ENCODE measurements at places on chromosomes 12 and 14.

DNA sequence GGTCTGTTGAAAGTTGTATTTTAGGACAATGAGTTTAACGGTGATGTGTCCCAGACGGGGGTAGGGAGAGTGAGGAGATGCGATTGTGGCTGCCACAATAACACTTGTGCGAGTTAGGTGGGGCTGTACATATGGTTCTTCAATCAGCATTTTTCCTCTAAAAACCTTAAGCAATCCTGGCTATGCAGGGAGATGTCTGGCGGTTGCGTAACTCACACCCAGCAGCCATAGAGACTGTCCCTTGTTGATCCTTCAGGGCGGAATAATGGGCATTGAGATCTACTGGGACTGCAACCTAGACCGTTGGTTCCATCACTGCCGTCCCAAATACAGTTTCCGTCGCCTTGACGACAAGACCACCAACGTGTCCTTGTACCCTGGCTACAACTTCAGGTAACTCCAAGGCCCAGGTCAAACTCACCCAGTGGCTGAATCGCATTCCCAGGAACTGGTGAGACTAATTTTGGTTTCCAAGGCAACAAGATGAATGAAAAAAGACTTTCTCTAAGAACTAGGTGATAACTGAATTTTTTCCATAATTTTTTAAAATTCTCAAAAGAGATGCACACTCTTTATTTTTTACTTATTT, 34.6 kb downstream of the P2RX7 start:
- DNase-seq = no peak

GRCh38 chr14:64817631-64818030, 62.1 kb downstream of the SPTB start:
- DNase-seq = no peak

GRCh38 chr12:88237954-88238353, 95.8 kb downstream of the TMTC3 start:
- no peak for DNase-seq

DNA sequence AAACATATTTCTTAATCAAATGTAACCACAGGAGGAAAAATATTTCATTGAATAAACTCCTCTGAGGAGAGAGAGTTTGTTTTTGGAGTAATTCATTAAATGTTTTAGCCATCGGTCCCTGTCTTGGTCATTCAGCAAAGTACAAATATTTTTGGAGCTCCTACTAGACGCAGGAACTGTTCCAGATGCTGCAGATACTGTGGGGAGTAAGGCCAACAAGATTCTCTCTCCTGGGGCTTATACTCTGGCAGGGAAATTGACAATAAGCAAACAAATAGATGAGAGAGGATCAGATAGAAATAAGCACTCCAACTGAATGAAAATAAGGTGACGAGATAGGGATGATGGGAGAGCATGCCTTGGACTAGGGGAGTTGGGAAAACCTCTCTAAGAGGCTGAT, 264.1 kb downstream of the TTC8 start:
- no peak for DNase-seq

GRCh38 chr12:131499160-131499863, 211.6 kb upstream of the SFSWAP start:
- DNase-seq = no peak

DNA sequence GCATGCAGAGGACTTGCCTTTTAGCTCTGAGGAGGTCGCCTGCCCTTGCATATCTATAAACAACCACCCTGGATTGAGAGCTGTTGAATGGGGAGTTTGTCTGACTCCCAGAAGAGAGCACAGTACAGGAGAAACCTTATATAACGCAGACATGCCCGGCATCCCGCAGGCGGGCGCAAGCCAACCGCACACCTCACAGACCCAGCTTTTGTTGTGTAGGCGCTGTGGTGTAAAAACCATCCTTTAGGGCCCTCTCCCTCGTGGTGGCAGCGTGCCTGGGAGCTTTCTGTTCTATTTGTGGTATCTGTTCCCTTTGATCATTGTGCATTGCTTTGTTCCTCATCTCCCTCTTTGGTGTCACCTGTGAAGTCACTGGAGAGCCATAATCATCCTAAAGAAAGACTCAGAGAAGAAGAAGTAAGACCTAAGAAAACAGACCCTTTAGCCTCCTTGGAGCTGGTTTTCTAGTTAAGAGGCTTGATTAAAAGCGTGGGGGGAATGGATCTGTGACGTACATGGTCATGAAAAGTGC, 77.7 kb downstream of the ETV6 start:
- no peak for DNase-seq

GRCh38 chr14:32399920-32400319, 70.8 kb downstream of the AKAP6 start:
- DNase-seq = no peak

- DNase-seq = peak; percentile 69
Observed at GRCh38 chr12:15856097-15856982, 25.8 kb upstream of the STRAP start.

DNA sequence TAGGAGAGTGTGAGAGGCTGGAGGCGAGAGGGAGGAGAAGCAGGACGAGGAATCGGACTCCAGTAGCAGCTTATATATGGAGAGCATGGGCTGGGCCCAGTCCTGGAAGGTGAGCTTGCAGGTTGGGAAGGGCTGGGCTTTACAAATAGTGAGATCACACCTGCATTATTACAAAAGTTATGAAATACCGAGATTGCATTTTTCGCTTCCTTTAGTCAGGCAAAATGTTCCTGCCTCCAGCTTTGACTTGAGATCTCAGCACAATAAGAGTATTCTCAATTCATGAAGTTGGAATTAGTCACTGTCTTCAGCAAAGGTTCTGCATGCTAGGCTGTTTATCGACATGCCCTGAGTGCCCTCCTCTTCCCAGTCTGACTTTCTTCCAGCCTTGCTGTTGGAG, at the start of gene KRT6B:
KRT6B (minus strand) TSS at position 46 of the 400 bp plus-strand sequence. CDS start 68 bp downstream, outside the sequence.
- no peak for DNase-seq

GRCh38 chr14:93107453-93107852, 8.3 kb downstream of the ITPK1 start:
- DNase-seq = no peak

DNA sequence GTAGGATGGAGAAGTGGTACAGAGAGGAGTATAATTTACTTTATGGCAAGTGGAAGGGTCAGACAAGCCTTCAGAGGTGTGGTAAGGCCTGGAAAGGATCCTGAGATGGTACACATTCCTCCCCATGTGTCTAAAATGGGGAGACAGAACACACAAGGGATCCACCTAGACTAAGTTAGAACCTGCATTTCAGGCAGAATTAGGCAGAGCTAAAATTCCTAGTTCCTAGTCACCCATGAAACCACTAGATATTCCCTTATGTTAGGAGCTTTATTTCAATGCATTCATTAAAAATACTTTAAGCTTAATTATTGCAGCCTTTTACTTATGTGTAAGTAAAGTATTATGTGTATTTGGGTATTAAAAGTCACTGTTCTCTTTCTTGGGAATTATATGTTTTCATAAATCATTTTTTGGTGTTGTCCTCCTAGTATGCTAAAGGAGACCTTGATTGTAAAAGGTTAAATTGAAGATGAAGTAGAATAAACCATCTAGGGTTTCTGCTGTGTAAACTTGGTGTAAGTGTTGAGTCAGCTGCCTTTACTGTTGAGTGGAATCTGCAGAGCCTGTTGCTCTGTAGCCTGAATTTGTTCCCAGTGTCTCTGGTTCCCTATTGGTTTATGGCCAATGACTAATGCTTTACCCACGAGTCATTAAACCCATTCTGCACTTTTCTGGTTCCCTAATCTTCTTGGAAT, 423.2 kb downstream of the ATP23 start:
- no peak for DNase-seq

DNA sequence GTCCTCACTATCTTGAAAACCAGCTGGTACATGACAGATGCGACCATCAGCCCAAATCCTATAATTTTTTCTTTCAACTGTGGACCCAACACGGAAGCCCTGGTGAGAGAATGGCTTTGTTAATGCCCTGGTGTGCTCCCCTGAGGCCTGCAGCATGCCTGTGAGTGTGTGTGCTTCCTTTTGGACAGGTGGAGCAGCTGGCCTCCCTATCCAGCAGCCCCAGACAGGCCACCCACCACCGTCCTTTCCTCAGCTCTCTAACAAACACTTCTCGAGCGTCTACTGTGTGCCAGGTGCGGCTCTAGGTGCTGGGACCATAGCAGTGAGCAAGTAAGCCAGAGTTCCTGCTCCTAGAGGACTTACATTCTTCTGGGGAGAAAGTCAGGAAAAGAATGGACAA, 78.9 kb upstream of the GZMB start:
- DNase-seq = no peak

GRCh38 chr12:108831309-108831991, 25.9 kb downstream of the SSH1 start:
- DNase-seq = no peak

- DNase-seq = no peak
Observed at GRCh38 chr14:63897721-63898163, 44.9 kb downstream of the SYNE2 start.

DNA sequence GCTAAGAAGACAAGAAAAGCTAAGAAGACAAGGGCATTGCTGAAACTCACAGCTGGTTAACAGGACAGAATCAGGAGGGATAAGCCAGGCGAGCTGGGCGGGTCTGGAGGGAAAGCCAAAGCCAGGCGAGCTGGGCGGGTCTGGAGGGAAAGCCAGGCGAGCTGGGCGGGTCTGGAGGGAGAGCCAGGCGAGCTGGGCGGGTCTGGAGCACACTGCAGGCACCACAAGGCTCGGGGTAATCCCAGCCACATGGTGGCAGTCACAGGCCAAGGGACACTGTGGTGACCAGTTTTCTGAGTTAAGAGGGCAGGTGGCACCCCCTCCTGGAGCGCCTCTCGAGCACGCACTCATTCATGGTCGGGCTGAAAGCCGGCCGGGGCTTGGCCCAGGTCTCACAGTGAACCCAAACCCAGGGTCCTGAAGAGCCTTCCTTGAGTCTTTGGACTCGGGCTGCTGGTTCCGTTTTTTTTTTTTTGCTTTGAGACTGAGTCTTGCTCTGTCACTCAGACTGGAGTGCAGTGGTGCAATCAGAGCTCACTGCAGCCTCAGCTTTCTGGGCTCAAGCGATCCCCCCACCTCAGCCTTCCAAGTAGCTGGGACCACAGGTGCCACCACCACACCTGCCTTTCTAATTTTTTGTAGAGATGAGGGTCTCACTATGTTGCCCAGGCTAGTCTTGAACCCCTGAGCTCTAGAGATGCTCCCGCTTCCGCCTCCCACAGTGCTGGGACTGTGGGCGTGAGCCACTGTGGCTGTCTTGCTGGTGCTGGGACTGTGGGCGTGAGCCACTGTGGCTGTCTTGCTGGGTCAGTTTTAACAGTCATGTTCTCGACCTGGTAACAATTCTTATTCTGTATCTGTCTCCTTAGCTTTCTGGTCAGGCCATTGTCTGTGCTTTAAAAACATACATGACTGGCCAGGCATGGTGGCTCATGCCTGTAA, 40.2 kb downstream of the HSP90AA1 start:
- DNase-seq = no peak

GRCh38 chr14:26286081-26286912, 311.5 kb downstream of the NOVA1 start:
- no peak for DNase-seq

GRCh38 chr14:30296931-30297405, 262.0 kb upstream of the G2E3 start:
- DNase-seq = no peak

DNA sequence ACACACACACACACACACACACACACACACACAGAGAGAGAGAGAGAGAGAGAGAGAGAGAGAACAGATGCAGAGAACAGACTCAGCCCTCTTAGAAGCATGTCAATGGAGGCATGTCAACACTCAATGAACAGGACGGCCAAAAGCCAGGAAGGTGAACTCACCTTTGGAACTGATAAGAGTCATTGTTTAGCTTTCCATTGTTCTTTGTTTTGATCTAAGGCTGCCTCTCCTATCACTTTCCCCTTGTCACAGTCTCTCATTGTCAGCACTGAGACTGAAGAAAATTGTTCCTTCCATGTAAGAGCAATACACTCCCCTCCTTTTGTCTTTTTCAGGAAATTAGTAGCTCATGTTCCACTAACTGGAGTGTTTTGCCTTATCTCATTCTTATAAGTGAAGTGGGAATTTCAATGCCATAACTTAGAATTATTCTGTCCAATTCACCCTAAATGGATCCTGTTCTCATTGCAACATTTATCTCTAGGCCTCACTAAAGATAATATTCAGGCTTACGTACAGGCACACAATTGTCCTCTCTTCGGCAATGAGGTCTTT, 218.0 kb downstream of the DUSP6 start:
- no peak for DNase-seq

- DNase-seq = no peak
Observed at GRCh38 chr14:98924046-98924445, 348.0 kb downstream of the BCL11B start.

- DNase-seq = no peak
Observed at GRCh38 chr12:15698377-15698871, 90.8 kb downstream of the EPS8 start.

- no peak for DNase-seq
Observed at GRCh38 chr12:132247718-132248452, 81.5 kb downstream of the GALNT9 start.

GRCh38 chr12:89299417-89299816, 52.9 kb downstream of the DUSP6 start:
- DNase-seq = no peak

GRCh38 chr14:38056270-38056669, 151.4 kb upstream of the SSTR1 start:
- DNase-seq = no peak

DNA sequence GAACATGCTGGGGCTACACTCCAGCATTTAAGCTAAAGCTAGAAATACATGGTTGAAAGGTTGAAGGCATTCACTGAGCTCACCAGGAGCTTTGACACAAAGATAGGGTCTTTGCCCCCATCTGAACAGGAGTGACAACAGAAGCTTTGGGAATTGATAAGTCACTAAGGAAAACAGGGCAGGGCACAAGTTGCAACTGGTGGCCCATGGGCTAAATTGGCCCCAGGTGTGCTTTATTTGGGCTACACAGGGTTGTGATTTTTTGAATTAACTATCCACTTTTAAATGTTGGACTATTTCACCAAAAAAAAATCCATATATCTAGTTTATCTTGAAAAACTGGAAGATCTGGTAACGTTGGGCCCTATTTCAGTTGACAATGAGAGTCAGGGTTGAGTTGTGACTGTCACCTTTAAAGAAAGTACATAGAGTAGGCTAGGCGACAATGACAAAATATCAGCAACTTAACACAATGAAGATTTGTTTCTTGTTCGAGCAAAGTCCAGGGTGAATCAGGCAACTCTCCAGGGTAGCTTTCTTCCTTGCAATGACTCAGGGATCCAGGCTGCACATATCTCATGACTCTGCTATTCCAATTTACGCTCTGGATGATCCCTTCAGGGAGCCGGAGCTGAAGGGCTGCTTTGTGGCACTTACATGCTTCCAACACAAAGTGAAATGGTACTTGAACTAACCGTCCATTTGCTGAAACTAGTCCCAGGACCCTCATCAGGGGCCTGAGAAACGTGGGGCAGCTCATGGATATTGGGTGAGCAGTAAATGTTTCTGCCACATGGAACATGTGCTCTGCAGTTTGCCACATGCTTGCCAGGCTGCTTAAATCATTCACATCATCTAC, 13.3 kb upstream of the EIF4B start:
- DNase-seq = no peak

GRCh38 chr12:21627924-21628323, 23.3 kb upstream of the GYS2 start:
- no peak for DNase-seq

GRCh38 chr14:77458249-77458950, 507 bp downstream of the AHSA1 start:
- peak; percentile 0 for DNase-seq

- DNase-seq = no peak
Observed at GRCh38 chr12:70553391-70553859, 83.8 kb downstream of the PTPRB start.
